ENCODE measurements at places on chromosomes 16 and 17. TPM values are rescaled to one million over a fixed set of nuclear protein-coding genes. Genes with fewer than 3 reads are reported as not detected.

GRCh38 chr17:45298546-45299285 is 18.1 kb downstream of the MAP3K14 start:
- no peak for DNase-seq

DNA sequence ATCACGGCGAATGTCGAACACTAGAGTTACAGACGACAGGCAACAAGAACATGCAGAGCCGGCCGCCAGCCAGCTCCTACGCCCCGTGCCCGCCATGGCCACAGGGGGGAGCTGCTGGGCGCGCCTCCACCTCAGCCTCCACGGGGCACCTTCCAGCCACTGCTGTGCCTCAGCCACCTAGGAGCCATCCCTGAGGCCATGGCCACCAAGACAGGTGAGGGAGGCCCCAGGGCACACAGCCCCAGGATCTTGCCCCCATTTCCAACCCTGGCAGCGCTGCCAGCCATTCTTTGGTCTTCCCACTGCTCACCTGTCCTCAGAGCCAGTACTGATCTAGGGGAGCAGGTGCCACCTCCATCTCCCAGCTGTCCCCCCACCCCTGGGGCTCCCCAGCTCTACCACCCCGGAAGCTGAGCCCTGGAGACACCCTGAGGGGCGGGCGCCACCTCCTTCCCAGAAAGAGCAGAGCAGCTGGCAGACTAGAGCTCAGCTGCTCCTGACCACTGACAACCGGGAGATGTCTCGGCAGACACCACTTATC is 11.8 kb downstream of the GNPTG start:
- DNase-seq, result peak; percentile 92

DNA sequence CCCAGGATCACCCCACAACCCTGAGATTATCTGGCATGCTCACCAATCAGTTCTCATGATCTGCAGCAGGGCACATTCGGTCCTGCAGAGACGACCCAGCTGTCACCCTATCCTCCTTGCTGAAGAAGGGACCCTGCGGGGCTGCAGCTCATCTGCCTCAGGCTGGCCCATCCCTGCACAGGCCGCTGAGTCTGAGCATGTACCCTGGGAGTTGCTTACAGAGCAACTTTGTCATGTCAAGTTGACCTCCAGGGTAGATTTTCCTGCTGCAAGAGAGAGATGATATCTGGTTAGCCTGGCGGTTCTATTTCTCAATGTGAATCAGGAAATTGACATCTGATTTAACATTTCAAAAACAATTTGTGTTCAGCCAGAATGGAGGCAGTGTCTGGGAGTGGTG is 36.0 kb upstream of the ADCY9 start:
- no peak for DNase-seq

DNA sequence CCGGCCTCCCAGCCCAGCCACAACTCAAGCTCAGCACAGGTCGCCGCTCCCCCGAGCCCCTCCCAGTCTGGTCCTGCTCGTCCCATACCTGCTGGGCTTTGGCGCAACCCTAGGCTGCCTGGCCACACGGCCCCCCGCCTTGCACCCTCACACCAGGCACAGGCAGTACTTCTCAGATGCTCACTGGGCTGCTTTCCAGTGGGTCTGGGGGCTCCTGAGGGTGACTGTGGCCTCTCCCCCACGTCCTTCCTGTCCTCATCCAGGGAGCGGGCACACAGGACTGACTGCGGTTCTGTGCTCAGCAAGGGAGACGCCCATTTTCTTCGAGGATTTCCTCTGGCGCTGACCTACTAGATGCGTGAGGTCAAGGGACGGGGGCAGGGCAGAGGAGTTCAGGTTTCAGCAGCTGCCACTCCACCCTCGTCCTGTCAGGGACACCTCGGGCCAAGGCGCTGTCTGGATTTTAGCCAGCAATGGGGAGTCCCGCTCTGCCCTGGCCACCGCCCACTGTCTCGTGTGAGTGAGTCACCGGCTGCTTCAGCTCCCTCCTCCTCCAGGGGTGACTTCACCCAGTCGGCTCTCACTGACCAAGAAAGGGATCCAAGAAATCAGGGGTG is 115.8 kb downstream of the NPIPB11 start:
- DNase-seq, result peak; percentile 71

GRCh38 chr17:49705254-49705653 is 2.5 kb downstream of the SLC35B1 start:
- DNase-seq, result no peak

- no peak for DNase-seq
Measured at GRCh38 chr16:29926711-29927052, 656 bp upstream of the KCTD13 start.

The CIBAR2 gene
- 2.2 TPM for polyA plus RNA-seq

Data from left lung (tissue), 14 donors.